ENCODE measurements at places on chromosomes 16 and 17.

- peak; percentile 56 for DNase-seq
Observed at GRCh38 chr17:42422412-42422957, 571 bp downstream of the CAVIN1 start.

DNA sequence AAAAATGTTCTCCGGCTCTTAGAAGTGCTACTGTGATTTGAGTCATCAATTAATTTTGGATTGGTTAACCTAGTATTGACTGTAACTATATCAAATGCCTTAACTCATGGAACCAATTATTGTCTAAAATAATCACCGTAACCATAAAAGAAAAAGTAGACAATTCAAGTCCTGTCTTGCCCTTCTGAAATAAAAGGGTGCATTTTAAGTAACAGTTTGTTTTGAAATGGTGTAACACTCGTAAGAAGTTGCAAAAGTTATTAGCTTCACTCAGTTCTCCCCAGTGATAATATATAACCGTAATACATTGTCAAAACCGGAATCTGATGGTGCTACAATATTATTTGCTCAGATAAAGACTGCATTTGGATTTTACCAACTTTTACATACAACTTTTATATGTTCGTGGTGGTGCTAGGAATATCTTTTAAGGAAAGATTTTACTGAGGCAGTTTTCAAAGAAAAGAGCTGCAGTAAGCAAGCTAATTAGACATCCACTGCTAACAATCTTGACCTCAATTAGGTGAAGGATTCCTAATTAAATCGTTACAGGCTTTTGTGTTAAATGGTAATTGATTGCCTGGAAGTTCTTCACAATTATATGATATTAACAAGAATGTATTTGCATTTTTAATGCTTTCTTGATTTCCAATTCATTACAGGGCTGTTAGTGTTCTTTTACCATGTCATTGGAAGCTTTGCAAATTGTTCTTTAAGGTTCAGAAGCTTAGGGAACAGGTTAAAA is 413.1 kb upstream of the MON1B start:
- no peak for DNase-seq

GRCh38 chr16:80671281-80671849 is 130.6 kb downstream of the DYNLRB2 start:
- no peak for DNase-seq

DNA sequence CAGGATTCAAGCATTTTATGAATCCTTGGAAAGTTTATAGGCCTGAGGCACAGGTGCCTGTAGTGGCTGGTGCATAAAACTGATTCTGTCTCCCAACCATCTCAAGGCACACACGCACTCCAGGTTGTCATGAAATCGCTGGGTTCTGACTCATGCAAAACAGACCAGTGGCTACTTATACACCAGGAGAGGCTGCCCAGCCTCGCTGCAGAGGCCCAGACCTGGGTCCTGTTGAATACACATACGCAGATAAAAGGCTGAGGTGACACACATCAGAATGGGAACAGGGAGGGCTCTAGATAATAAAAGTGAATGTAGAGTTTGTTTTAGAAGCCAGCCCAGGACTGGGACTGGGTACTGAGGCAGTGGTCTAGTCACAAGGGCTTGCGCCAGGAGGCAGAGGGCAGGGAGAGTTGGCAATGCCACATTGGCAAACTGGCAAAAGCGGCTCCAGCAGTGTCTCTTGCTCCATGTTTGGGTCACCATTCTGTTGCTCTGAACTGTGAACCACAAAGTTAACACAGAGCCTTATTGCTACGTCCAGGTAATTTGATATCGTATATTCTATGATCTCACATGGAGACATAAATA is 13.6 kb downstream of the OR1D5 start:
- DNase-seq = no peak

DNA sequence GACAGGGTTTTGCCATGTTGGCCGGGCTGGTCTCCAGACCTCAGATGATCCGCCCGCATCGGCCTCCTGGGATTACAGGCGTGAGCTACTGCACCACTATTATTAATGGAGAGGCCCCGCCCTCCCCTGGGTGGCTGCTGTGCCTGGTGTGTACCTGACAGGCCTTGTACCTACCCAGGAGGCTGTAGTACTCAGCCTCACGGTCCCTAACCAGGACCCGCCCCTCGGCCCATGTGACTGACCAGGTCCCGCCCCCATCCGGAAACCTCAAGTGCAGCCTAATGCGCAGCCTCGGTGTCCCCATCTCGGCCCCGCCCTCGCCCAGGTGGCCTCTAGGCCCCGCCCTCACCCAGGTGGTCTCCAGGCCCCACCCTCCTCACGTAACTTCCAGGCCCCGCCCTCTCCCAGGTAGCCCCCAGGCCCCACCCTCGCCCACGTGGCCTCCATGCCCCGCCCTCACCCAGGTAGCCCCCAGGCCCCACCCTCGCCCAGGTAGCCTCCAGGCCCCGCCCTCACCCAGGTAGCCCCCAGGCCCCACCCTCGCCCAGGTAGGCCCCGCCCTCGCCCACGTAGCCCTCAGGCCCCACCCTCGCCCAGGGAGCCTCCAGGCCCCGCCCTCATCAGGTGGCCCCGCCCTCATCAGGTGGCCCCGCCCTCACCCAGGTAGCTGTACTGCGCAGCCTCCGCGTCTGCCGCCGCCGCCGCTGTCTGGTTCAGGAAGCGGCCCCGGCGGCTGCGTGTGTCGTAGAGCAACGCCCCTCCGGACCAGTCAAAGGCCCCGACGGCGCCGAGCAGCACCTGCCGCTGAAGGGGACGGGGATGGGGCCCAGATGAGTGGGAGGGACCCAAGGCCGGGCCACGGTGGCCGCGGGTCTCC is 31.0 kb downstream of the HASPIN start:
- no peak for DNase-seq

- peak; percentile 98 for DNase-seq
Observed at GRCh38 chr17:37643118-37643766, at the start of gene DDX52. Gene DDX52, minus strand, starts transcription at chr17:37643446. Its CDS starts 26 bp downstream, at chr17:37643420.

All from adipocyte (in vitro differentiated cells).